Germinal center (tissue), 1 donor: ENCODE measurements at places on chromosomes 3 and 15.

DNA sequence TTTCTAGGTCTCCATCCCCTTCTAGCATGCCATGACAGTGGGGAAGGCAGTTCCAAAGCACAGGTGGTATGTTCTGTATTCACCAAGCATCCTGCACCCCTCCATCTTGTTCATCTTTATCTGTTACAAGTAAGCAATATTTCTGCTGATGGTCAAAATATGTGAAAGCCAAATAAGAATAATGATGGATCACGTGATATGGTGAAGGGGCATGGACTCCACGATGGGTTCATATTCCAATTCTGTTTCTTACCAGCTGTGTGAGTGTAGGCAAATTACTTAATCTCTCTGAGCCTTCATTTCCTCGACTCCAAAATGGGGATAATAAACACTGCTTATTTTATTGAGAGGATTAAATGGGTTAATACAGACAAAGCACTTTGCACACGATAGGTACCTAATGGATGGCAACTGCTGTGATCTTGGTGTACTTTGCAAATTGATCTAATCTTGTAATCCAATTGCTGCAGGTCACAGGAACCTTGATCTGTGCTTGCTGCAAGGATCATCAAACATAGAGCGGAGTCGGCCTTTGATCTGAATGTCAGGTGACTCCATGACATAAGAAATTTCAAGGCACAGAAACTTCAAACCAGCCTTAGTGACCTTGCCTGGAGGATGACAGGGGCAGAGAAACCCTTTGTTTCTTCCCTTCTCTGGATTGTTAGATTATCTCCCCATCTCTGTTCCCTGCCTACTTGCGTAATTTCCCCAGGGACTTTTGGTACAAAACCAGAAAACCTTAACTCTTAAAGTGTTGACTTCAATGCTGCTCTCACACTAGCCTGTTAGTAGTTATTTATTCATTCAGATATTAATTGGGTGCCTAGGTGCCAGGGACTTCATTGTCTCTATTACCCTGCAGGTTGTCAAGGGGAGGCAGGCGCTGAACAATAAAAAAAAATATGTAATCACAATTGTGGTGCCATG is 25.8 kb downstream of the SIAH2 start:
- DNase-seq: no peak

DNA sequence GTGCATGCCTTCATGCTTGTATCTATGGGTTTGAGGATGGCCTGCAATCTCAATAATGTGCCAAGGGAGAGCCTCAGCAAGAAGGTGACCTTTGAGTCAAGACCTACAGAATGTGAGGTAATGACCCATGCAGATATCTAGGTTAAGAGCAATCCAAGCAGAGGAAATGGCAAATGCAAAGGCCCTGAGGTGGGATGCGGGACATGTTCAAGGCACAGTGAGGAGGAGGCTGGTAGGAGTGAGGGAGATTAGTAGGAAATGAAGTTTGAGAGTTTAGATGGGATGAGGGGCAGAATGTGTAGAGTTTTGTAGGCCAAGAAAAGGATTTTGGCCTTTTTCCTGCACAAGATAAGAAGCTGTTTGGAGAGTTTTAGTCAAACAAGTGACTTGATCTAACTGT is 4.7 kb upstream of the MAP2K5 start:
- no peak for DNase-seq

DNA sequence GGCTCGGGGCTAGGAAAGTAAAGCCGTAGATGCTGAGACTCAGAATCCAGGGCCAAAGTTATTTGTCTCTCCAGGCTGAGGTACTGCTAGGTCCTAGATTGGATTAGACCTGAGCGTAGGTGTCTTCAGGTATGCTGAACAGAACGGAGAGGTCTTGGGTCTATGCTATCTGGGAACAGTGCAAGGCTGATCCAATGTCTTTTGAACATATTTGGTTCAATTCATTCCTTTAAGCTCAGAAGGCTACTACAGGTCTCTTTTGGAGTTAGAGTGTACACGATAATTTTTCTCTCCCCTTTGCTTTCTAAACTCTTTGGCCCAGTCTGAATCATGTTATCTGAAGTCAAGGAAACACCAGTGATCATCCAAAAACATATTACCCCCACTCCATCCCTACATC is 137.5 kb upstream of the TBL1XR1 start:
- DNase-seq: no peak

DNA sequence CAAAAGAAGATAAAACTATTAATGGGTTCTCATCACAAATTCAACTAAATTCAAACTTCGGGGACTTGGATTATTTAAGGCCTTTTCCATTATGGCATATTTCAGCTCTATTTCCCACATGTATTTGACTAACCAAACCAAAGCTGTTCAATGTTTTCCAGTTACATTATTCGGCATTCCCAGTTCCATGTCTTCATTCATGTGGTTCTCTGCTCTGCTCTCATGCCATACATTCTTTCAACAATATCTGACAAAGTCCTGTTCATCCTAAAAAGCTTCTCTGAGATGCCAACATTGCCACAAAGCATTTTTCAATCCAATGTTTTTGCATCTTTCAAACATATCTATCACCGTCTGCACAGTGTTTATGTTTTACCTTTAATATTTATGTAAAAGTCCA is 141.4 kb downstream of the GREM1 start:
- no peak for DNase-seq

DNA sequence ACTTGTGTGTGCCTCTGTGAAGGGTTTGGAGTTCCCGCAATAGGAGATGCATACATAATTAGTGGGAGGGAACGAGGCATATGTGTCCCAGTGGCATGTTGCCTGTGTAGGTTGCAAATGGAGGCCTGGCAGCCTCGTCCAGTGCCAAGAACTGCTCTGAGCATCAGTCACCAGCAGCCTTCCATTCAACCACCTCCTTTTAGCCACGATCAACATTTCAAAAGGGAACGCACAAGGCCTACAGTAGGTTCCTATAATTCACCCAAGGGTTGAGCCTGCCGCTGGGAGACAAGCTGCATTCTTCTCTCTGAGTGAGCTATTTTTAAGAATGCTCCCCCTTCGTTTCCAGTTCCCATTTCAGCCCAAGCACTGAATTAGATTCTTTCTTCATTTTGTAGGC is 78.8 kb upstream of the CTNNB1 start:
- DNase-seq: no peak

- DNase-seq: no peak
These were observed 71.1 kb downstream of the DNAJB8 start for GRCh38 chr3:128395500-128396162.

- DNase-seq: no peak
These were observed 447.8 kb upstream of the THBS1 start for GRCh38 chr15:39132954-39133600.

- DNase-seq: no peak
These were observed 276.3 kb upstream of the DNAJC19 start for GRCh38 chr3:181265750-181266333.

- no peak for DNase-seq
These were observed 41.7 kb downstream of the TTC23 start for GRCh38 chr15:99207672-99208071.

DNA sequence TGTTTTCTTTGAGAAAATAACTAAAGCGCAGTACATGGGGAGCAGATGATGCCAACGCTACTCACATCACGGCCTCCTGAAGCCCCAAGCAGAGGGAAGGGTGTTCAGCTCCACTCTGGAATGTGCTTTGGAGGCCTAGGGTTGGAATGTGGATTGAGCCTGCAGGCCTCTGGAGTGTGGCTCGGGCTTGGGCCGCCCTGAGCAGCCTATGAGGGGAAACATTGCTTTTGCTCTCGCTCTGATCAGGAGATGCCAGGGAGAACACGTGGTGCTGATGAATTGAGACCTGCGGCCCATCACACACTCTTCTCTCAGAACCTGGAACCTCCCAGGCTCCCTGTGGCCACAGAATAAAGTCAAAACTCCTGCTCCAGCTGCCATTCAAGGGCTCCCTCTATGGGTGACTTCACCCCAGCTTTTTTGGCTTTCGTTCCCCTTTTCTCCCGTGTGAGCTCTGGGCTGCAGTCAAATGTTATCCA is 23.3 kb downstream of the CCDC13 start:
- DNase-seq: peak; percentile 37

DNA sequence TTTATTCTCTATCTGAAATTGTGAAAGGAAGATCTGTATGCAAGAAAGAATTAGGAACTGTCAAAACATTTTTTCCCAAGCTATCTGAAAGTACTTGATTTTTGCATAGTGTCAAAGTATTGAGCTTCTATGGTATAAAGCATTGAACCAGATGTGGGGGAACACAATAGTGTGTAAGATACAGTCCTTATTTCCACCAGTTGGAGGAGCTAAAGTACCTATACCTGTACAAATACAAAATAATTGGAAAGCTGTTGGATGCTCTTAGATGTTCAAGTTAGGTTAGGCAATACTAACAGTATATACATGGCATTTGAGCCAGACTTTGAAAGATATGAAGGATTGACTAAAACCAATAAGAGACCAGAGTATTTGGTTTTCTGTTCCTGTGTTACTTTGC is 148.4 kb downstream of the B3GALNT1 start:
- DNase-seq: peak; percentile 38

GRCh38 chr3:64148955-64149653 is 76.2 kb downstream of the PRICKLE2 start:
- no peak for DNase-seq

DNA sequence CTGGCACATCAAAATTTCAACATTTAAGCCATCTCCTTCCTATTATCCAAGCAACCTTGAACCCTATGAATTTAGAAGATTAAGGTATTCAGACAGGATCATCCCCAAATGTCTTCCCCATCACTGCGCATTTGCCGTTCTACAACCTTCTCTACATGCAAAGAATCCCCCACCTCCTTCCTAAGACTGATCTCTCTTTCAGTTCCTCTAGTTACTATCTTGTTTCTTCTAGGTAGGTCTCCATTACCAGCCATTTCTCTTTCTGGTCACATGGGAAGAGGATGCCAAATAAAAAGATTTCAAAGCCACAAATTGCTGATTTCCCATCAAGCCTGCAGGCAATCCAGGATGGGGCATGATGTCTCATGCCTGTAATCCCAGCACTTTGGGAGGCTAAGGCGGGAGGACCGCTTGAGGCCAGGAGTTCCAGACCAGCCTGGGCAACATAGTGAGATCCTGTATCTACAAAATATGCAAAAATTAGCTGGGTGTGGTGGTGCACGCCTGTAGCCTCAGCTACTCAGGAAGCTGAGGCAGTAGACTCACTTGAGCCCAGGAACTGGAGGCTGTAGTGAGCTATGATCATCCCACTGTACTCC is 29.7 kb upstream of the MTMR10 start:
- no peak for DNase-seq

GRCh38 chr3:11719406-11720303 is 75.9 kb upstream of the VGLL4 start:
- peak; percentile 93 for DNase-seq

DNA sequence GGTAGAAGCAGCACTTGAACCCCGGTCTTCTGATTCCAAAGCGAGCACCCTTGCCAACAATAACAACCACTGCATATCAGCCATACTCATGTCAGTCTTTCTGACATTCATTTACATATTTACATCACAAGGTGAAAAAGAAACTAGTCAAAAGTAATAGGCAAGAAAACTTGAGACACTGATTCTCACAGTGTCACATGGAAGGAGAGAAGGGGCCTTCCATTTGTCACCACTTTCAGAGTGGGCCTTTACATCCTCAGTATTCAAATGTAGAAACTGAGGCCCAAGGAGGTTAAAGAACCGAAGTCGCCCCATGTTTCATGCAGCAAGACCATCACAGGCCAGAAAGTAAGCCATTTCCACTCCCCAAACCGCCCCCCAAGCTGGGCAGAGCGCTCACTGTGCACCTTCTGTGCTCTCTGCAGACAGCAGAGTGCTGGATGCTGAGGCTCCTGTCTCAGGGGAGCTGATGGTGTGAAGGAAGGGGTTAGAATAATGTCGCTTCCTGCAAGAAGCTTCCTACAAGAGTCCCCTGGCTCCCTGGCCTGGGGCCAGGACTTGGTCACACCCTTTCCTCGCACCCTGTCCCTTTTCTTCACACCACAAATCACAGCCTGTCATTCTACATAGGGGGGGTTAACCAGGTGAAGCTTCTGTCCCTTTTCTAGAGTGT is 260.1 kb downstream of the UACA start:
- no peak for DNase-seq

DNA sequence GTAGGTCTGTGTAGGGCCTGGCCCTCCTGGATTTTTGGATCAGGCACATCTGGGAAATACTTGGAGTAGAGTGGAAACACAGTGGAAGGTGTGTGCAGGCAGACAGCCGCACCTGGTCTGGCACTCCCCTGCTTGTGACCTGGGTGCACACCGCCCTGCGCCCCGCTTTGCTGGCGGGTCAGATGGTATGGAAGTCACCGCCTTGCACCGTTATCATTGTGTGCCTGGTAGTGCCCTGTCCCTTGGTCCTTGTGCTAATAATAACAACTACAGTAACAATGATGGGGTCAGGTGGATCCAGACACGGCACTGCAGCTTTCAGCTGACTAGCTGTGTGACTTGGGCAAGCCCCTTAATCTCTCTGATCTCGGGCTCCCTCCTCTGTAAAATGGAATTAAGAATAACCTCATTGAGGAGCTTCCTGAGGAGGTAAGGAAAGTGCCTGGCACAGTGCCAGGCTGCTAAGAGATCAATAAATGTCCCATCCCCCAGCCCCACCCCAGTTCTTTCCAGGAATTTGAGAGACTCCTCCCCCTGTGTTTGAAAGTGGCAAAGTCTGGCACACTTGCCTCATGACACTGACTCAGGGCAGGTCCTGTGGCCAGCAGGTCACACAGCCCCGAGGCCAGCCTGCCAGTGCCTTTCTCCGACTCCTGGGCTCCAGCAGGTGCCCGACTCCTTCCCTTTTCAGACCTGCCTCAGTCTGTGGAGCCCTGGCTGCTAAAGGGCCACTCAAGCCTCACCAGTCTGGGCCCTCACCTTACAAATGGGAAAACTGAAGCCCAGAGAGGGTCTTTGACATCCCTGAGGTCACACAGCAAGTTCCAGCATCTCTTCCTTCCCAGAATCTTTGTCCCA is 9.8 kb downstream of the ISG20 start:
- no peak for DNase-seq

- peak; percentile 70 for DNase-seq
These were observed 16.8 kb upstream of the ESYT3 start for GRCh38 chr3:138417559-138417982.

- DNase-seq: peak; percentile 14
These were observed 1.3 kb upstream of the SPTSSB start for GRCh38 chr3:161372321-161373260.

GRCh38 chr3:140128631-140129030 is 193.6 kb downstream of the CLSTN2 start:
- DNase-seq: peak; percentile 22

DNA sequence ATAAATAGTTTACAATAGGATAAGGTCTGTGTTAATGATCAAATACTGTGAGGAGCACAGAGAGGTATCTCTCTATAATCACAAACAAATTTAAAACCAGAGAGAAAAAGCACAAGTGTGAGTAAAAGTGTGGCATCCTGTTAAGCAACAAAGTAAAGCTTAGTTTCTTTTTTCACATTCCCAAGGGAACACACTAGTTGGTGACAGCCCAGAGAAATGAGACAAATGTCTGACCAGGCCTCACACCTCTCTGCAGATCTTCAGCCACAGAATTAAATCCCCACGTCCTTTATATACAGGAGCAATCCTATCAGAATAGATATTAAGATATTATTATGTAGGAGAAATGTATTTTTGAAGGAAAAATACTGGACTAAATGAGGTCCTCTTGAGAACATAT is 2.7 kb downstream of the FBN1 start:
- no peak for DNase-seq
